ENCODE measurements at places on chromosomes 7 and 10. TPM values are rescaled to one million over a fixed set of nuclear protein-coding genes. Genes with fewer than 3 reads are reported as not detected.

TFEC gene
- total RNA-seq: not detected

FGL2 gene
- 23.1 TPM for total RNA-seq

LCOR gene
- 52.0 TPM for total RNA-seq

NCAPG2 gene
- total RNA-seq: 3.4 TPM

ANKRD61 gene
- total RNA-seq: not detected

DNA sequence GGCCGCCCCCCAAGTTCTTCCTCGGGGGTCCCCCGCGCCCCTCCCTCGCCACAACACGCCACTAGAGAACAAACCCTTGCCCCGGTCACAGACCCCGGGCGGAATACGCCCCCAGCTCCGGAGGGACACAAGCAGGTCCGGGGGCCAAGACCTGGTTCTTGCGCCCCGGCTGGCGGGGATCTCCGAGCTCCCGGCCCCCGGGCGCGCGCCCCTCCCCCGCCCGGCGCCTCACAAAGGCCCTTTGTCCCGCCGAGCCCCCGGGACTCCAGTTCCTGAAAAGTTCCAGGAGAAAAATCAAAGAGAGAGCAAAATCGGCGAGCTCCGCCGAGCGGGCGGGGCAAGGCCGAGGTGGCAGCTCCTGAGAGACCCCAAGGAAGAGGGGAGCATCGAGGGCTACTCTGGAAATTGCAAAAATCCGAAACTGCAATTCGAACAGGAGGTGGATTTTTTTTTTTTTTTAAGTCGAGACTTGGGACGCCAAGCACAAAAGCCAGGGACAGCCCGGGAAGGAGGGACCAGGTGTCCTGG lies 4.0 kb downstream of the TNRC18 start:
- H3K36me3 ChIP-seq: no peaks in the 10 kb centered on the region
- peak overlapping the region; percentile 78 for H3K4me3 ChIP-seq
- peaks cover 24% of the 10 kb centered on the region for H3K4me1 ChIP-seq
- no peak for DNase-seq
- H3K27ac ChIP-seq: peak overlapping the region; percentile 96

- no peak for DNase-seq
- H3K4me1 ChIP-seq: peaks cover 14% of the 10 kb centered on the region
- no peaks in the 10 kb centered on the region for H3K36me3 ChIP-seq
Observed at GRCh38 chr10:34696423-34696822, 118.7 kb downstream of the PARD3 start.

DNA sequence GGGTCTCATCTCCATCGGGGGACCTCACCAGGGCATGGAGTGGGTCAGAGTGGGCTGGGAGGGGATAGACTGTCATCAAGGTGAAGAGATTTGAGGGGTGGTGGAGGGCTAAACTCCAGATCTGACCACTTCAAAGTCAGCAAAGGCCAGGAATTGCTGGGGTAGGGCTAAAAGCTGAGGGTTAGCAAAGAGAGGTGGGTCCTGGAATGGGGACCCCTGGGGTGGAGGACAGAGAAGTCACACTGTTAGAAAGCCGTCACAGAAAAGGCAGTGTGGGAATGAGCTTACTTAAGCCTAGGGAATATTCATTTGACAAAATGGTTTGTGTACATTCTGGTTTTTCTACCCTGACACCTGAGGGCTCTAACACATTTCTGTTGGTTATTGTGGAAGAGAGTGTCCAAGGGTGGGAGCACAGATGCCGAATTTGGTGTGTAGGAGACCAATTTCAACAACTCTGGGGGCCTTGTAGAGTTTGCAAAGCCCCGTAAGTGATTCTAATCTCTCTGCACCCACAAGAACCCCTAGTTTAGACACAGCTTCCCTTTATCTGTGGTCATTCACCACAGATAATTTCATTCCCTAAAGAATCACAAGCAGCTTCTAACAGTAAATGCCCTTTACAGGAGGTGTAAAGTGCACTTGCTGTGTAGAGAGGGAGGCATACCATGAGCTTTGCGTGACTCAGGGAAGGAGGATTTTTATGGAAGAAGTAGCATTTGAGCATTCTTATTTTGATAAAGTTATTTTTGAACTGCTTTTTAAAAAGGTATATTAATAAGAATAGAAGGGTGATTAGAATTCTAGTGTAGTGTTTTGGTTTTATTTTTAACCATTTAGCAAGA lies 6.4 kb downstream of the FBH1 start:
- no peaks in the 10 kb centered on the region for H3K27me3 ChIP-seq
- H3K36me3 ChIP-seq: peaks cover 6% of the 10 kb centered on the region
- peak overlapping the region; percentile 37 for H3K27ac ChIP-seq
- no peak overlapping the region for H3K4me3 ChIP-seq

DNA sequence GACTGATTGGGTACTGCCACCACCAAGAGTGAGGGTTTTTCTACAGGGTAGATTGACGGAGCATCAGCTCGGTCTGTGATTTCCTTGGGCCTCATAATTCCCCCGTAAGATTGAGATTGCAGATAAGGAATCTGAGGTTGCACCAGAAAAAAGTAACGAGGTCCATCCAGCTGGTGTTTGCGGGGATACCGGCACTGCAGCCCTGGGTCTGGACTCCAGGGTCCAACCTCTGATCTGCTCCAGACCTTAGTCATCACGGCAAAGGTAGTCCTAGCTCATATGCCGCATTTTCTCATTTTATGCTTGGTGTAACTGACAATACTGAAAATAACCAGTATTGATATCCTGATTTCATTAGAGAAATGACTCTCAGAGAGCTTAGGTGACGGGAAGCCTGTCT lies 3.9 kb downstream of the CARD11 start:
- H3K4me1 ChIP-seq: peaks cover 2% of the 10 kb centered on the region
- H3K4me3 ChIP-seq: no peak overlapping the region
- no peak overlapping the region for H3K27ac ChIP-seq
- H3K36me3 ChIP-seq: no peaks in the 10 kb centered on the region

DNA sequence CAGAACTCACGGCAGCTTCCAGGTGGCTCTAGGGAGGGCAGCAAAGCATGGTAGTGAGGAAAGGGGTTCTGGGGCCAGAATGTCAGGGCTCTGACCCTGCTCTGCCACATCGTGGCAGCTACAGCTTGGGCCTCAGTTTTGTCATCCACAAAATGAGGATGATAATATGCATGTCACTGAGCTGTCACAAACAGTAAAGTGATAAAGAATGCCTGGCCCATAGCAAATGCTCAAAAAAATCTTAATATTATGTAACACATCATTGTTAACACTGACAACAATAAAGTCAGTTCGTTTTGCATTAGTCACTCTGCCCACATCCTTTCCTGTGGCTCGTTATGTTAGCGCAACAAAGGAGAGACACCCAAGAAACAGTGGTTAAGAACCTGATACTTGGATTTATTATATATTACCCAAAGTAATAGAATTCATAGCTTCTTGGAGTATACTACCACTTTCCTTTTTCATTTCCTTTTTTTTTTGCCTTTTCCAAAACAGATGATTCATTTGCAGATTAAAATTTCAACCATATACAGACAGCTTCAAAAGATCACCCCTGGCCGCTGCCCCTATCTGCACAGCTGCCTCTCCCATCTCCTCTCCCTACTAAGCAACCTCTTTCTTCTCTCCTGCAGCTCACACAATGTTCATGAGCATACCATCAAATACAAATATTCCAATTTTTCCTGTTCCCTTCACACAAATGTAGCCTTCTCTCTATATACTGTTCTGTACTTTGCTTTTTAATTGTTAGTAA lies 45.5 kb upstream of the DDC start:
- peaks cover 9% of the 10 kb centered on the region for H3K4me1 ChIP-seq
- H3K36me3 ChIP-seq: no peaks in the 10 kb centered on the region
- H3K27ac ChIP-seq: no peak overlapping the region

DNA sequence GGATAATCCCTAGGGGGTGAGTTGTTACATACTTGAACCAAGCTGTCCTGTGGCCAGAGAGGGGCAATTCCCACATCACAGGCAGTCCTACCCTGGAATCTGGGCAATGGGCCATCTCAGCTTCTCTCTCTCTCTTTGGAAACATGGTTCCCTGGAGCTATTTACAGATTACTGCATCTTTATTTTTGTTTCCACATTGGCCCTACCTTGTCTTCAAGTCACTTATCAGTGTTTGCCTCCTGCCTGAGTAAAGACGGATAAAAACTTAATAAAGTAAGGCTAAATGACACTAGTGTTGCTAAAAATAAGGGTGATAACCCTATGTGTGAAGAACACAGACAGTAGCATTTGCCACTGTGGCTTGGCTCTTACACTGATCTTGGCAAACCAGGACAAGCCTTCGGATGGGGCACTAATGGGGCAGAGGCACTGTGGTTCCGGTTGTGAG lies 228.2 kb downstream of the GFRA1 start:
- no peaks in the 10 kb centered on the region for H3K36me3 ChIP-seq
- H3K4me1 ChIP-seq: no peaks in the 10 kb centered on the region
- no peak for DNase-seq
- H3K4me3 ChIP-seq: no peak overlapping the region
- no peaks in the 10 kb centered on the region for H3K27me3 ChIP-seq
